ENCODE measurements at places on chromosomes 16 and 17. TPM values are rescaled to one million over a fixed set of nuclear protein-coding genes. Genes with fewer than 3 reads are reported as not detected.

The HOXB4 gene
- 3.1 TPM for total RNA-seq

The KLHL10 gene
- not detected for total RNA-seq

The NSMCE1 gene
- 66.6 TPM for total RNA-seq

The RAB11FIP3 gene
- total RNA-seq = 42.6 TPM

The ITGAD gene
- not detected for total RNA-seq

The TEN1 gene
- 10.2 TPM for total RNA-seq

The SEC14L1 gene
- total RNA-seq = 35.5 TPM

The KRT32 gene
- total RNA-seq = not detected

The NTN1 gene
- not detected for total RNA-seq

The USP32 gene
- 31.1 TPM for total RNA-seq

The SLFN14 gene
- total RNA-seq = not detected

The PDILT gene
- not detected for total RNA-seq

The GCGR gene
- not detected for total RNA-seq

The OR4D1 gene
- total RNA-seq = 2.2 TPM

The CACNG3 gene
- not detected for total RNA-seq

The SGSM2 gene
- 133 TPM for total RNA-seq

The UMOD gene
- not detected for total RNA-seq

The KCNH4 gene
- 0.09 TPM for total RNA-seq

The POLG2 gene
- total RNA-seq = 60.0 TPM

The BCAS3 gene
- 42.2 TPM for total RNA-seq

The ASPHD1 gene
- not detected for total RNA-seq

The VASN gene
- 0.11 TPM for total RNA-seq

The TEKT1 gene
- not detected for total RNA-seq

The KCNJ18 gene
- total RNA-seq = not detected

The LITAFD gene
- total RNA-seq = not detected

The ZPBP2 gene
- total RNA-seq = 1.2 TPM

The BORCS6 gene
- 19.2 TPM for total RNA-seq

The C17orf78 gene
- total RNA-seq = not detected

The NRN1L gene
- total RNA-seq = 5.9 TPM

The GPR142 gene
- total RNA-seq = not detected

The HOXB13 gene
- not detected for total RNA-seq

The TBC1D3K gene
- total RNA-seq = not detected

The ARL5C gene
- not detected for total RNA-seq

The SEPTIN1 gene
- 206 TPM for total RNA-seq

The KIF19 gene
- total RNA-seq = 1.5 TPM

Data from CD4-positive, alpha-beta memory T cell (primary cell).